ENCODE measurements at places on chromosomes 1 and 21.

- no peak for DNase-seq
Observed at GRCh38 chr1:230427094-230427876, 1.2 kb upstream of the PGBD5 start.

DNA sequence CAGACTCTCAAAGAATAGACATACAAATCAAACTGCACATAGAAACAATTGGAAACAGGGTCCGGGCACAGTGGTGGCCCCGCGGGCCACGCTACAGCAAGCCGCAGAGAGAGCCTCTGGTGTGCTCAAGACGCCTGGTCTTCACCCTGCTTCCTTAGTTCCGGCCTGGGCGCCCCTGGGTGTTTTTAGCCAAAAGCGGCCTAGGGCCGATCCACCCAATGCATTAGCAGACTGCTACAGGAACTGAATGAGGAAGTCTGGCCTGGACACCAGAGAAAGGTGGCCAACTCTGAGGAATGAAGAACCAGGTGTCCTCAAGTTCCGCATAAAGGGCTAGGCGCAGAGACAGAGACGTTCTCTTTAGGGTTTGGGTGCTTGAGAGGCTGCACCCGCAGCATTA, 1.7 kb downstream of the PRRX1 start:
- DNase-seq = no peak

- DNase-seq = no peak
Observed at GRCh38 chr1:231387770-231388669, 34.1 kb downstream of the EGLN1 start.

GRCh38 chr1:236176337-236177336, 34.3 kb downstream of the GPR137B start:
- DNase-seq = no peak

DNA sequence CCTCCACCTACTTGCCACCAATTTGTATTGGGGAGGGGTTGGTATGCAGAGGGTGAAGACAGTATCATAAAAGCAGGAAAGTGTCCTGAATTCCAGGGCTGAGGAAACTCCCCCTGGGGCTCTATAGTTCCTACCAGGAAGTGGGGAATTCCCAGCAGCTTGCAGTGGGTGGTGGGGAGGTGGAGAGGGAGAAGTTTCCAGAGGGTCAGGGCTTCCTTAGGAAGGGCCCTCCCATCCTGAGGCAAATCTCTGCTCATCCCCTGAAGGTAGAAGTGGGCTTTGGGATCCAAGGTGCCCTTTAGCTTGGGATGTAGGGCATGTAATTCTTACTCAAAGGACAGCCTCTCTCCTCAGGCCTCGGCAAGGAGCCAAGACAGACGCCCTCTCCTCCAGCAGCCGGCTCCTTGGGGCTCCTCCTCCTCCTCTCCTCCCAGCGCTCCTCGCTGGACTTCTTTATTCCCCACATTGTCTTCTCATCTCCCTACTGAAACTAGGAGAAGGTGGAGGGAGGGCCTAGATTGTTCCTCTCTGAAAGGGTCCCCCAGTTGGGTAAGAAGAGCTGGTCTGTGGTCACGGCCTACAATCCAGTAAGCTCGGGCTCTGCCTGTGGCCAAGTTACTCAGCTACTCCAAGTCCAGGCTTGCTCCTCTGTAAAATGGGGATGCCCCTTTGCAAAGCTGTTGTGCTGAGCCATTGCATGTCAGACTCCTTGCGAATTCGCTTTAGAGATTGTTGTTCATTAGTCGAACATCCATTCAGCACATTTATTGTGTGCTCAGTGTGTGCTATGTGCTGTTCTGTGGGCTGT, 17.9 kb upstream of the CSF1 start:
- no peak for DNase-seq

DNA sequence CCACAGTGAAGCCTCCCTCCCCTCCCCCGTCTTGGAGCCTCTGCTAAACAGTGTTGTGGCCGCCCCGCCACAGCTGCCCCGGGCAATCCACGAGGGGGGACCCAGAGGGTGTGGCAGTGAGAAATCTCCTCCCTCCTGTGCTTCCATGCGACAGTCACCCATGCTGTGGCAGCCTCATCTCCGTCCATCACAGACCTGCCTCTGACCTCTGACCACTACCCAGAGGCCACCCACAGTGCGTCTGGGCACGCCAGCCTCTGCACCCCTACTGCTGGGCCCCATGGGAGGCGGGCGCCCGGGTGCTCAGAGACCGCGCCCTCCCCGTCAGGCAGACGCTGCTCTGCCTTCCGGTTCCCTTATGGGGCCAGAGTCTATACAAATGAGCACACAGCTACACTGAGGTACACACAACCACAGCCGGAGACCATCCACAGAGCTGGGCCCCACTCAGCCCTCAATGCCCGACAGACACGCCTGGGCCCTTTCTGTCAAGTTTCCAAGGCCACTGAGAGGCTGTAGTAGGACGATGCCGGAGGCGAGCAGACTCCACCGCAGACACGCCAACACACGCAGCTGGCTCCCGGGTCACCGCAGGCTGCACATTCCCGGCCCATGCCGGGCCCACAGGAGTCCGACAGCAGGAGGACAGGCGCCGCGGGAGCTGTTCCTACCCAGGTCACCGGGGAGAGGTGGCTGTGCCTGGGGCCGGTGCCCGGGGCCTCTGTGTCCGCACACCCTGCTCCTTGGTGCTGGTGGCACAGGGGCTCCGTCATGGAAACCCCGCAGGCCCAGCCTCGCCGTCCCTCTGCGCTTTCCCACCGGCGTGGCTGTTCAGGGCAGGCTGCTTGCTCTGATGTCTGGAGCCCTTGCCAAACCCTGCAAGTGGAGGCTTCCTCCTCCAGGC, 23.9 kb upstream of the TMEM52 start:
- no peak for DNase-seq

DNA sequence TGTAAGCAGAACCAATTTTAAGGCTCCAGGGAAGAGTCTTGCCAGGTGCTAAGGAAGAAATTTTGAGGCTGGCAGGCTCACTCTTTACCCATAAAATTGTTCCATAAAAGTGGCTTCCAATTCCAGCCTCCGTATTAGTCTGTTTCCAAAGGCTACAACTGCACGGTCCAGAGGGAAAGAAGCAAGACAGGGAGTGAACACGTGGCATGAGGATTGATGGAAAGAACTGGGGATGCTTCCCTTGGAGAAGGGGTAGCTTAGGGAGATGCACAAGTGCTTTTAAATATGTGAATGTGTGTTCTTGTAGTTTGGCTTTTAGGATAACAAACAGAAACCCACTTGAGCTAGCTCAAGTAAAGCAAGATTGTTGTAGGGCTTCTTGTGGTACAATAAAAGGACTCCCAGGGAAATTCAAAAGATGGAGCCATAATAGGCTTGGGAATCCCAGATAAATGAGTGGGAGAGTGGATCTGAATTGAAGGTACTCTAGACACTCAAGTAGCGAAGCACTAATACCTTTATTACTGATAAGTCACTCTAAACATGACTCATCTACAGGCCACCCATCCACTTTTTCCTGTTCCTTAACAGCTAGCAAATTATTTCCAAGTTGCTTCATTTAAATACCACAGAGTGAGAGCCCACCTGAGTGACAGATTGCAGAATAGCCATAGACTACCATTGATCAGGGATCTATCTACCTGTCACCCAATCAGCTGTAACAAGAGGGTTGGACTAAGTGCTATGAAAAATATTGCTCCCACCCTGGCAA, 34.8 kb upstream of the NPL start:
- DNase-seq = no peak

GRCh38 chr1:202291961-202292712, 49.6 kb downstream of the UBE2T start:
- no peak for DNase-seq

GRCh38 chr1:9126511-9126910, 2.4 kb downstream of the GPR157 start:
- DNase-seq = no peak

DNA sequence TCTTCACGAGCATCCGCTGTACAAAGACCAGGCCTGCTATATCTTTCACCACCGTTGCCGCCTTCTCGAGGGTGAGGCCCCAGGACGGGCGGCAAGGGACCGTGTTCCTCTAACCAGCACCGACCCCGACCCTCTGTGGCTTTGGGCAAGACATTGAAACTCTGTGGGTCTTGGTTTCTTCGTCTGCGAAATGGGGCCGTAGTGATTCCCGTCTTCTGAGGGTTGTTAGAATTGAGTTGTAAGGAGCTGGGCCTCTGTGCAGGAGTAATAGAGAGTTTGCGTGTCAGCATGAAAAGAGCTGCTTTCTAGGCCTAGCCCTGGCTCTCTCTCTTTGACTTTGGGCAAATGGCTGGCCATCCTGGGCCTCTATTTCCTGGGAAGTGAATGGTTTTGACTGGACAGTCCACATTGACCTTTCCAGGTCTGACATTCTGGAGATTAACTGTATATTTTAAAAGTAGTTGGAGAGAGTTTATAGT, 591 bp downstream of the MRPL37 start:
- peak; percentile 22 for DNase-seq

DNA sequence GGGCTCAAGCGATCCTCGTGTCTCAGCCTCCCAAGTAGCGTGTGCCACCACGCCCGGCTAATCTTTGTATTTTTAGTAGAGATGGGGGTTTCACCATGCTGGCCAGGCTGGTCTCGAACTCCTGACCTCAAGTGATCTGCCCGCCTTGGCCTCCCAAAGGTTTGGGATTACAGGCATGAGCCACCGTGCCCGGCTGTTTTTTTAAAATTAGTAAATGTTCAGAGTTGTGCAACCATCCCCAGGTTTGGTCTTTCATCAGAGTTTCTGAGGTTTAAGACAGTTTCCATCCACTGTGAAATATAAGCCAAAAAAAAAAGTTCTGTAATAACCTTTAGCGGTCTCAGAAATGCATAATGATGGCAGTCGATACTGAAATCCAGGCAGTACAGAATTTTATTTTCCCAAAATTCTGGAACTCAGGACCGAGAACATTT, 550 bp upstream of the SYT11 start:
- DNase-seq = peak; percentile 45

GRCh38 chr1:178196631-178197030, 102.7 kb downstream of the RASAL2 start:
- DNase-seq = no peak

DNA sequence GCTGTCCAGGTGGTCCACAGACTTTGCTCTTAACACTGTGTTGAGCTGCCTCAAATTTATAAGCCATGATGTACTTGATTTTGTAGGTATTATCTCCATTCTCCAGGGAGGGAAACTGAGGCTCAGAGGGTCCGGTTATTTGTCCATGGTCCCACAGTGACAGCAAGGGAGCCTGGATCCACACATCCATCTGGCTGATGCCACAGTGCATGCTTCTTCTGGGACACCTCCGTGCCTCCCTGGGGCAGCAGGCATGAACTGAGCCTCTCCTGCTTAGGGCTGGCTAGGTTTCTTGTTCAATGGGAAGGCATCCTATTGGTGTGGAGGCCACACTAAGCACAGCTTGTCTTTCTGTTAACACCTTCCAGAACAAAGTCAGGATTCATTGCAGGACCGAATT, 317.3 kb downstream of the AJAP1 start:
- no peak for DNase-seq

DNA sequence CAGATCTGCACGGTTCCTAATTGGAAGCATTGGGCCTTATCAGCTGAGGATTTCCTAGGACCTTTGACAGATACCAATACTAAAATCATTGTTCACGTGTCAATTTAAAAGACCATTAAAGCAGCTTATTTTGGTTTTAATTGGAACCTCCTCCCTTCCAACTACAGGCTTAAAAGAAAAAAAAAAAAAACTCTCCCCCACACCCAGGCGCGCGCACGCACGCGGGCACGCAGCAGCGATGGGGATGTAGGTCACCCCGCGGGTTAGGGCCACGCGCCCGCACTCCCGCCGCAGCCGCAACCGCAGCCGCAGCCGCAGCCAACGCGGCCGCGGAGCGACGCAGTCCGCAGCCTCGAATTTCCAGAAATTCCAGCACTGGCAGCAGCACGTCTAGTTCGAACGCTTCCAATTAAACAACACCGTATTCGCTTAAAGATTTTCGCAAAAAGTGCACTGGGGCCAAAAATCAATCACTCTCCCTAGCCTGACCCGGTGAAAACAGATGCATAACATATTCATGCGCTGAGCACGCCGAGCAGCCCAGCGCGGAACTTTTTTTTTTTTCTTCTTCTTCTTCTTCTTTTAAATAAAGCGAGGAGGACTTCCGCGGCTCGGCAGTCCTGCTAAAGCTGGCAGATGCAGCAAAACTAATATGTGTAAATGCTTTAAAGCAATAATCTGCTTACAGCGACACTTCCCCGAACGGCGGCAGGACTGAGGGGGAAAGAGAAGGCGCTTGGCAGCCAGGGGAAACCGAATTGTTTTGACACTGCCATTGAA, 13.3 kb upstream of the BARHL2 start:
- DNase-seq = no peak

DNA sequence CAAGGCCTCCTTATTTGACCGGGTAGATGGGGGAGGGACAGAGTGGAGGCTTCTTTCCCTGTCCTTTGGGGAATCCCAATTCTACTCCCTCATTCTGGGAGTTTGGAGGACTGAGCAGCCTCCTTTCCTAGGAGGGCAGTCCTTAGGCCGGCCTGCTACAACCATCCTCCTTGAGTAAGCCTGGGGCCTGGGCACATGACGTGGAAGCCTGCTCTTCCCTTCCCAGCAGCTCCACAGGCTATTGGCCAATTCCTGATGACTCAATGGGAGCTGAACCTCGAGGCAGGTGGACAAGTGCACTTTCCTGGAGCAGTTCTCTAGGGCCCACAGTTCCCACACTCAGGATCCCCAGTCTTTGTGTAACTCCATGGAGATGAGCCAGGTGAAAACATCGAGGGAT, 3.1 kb downstream of the KCNA10 start:
- DNase-seq = no peak

- DNase-seq = no peak
Observed at GRCh38 chr1:151915061-151915686, 5.9 kb upstream of the THEM4 start.

DNA sequence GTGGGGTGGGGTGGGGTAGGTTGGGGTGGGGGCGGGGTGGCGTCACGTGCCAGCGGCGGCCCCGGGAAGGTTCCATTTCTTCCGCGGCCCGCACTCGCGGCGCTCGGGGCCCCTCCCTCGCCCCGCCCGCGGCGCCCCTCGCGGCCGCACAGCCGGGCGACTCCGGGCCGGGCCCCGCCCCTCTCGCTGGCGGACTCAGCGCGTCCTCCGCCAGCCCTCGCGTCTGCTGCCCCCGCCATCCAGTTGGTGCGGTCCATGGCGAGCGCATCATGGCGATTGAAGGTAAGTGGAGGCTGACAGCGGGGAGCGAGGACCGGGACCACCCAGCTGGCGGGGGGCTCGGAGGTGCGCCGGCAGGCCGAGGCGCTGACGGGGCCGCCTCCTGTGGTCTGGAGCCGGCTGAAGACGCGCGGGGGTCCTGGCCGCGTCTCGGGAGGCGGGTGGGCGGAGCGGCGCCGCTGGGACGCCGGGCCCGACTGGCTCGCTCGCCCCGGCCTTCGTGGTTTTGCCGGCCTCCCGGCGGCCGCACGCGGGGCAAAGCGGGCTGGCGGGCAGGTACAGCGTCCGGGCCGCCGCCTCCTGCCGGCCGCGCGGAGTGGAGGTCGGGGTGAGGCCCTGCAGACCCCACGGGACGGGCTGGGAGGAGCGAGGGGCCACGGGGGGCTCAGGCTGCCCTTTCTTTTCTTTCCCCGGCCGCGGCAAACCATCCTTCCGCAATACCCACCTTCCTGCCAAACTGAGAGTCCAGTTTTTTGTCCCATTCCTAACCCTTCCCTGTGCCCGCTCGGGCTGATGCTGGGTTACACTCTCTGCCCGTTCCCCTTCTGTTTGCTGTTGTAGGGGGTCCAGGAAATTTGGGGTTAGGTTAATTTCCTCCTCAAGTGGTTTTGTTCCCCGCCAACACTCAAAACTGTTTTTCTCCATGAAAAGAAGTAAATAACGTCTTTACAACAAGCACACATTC, at the start of gene SYT14:
SYT14 (plus strand) TSS at position 222 of the 964 bp plus-strand sequence; CDS start at position 270, 48 bp downstream.
- no peak for DNase-seq

GRCh38 chr1:109192433-109192832, 21.3 kb upstream of the SARS1 start:
- no peak for DNase-seq

- no peak for DNase-seq
Observed at GRCh38 chr1:54866801-54867716, 19.9 kb downstream of the DHCR24 start.

GRCh38 chr1:10280439-10281350, 70.3 kb downstream of the KIF1B start:
- DNase-seq = no peak

Data from activated naive CD8-positive, alpha-beta T cell treated with anti-CD3 and anti-CD28 coated beads, Interleukin-2, amount 50 U/mL, for 24 hours (primary cell).